ENCODE measurements at places on chromosomes 3 and 15.

GRCh38 chr15:56639631-56640030, 93.7 kb downstream of the ZNF280D start:
- DNase-seq, result no peak

DNA sequence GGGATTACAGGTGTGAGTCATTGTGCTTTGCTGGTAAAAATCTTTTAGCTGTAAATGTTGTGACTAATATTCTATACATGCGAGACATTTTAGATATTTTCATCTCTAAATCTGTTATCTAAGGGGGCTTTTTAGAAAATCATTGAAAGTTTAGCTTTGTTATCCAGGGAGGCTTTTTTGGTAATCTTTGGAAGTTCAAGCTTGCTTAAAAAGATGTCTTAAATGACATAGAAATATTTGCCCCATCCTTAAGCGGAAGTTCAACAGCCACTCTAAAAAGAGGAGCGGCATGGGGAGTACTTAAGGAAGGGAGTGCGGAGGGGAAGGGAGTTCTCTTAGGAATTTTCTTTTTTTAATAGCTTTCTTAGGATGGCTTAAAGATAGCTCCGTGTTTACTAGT, 26.1 kb downstream of the DNAJC13 start:
- no peak for DNase-seq

GRCh38 chr3:189563853-189564563, 67.2 kb upstream of the TP63 start:
- DNase-seq, result peak; percentile 3

DNA sequence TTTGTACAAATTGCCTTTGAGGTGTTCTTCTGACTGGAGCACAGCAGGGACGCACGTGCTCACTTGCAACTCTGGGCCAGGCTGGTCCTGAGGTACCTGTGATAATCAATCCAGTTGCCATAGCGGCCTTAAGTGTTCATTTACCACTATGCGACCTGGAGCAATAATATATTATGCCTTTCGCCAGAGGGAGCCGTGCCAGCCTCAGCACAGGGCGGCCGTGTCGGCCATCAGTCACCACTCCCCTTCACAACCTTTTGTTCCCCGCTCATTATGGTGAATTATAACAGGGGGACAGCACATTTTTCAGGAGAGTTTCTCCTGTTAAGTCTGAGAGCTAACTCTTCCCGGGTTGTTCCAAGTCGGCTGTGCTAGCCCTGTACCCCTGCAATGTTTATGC, 289.7 kb downstream of the RORA start:
- no peak for DNase-seq

DNA sequence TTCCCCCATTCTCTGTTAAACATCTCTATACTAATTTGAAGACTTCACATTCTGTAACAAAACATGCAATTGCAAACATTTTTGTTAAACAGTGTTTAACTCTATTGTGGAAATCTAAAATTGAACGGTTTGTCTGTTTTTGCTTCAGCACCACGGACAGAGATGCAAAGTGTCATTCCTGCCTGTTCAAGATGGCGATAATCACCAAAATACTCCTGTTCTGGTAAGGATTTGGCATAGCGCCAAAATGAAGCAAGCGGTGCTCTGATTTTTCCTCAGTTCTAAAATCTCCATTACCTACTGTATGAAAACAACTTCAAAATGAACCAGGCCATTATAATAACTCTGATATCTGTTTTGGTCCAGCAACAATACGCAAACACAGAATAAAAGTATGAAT, 129.7 kb upstream of the TUSC7 start:
- no peak for DNase-seq

- DNase-seq, result no peak
Observed at GRCh38 chr3:160698599-160699195, 21.7 kb downstream of the ARL14 start.

DNA sequence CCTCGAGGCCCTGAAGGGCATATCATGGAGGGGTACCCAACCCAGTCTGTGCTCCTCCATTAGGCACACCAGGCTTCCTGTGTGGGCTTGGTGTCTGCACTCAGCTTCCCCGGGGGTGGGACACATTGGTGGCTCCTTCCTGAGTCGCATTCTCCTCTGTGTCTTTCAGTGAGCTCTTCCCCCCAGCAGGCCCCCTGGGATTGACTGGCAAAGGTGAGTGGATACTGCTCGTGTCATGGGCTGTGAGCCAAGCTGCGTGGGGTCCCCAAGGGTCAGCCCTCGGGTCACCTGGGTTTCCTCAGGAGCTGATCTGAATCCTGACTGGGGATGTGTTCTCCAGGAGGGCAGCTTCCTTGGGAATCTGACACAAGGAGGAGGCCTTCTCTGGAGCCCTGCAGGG, 231.0 kb downstream of the SNRPN start:
- DNase-seq, result no peak

GRCh38 chr15:25226360-25226759, 212.5 kb downstream of the UBE3A start:
- DNase-seq, result no peak

DNA sequence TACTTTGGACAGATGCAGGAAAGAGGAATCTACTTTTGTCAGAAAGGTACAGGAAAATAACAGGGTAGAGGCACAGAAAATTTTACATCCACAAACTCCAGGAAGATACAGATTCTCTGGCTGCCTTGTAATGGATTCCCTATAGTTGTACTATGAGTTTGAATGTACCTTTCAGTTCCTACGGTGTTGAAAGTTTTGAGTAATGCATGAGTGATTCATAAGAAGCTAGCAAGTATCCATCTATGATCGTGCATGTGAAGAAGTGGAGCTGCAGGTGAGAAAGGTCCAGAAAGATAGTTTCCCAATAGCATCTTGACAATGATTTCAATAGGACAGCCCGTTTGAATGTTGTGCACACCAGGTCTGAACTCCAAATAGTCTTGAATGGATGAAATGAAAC, 786.5 kb upstream of the ROBO1 start:
- DNase-seq, result no peak

- DNase-seq, result no peak
Observed at GRCh38 chr3:156024904-156025533, 95.4 kb upstream of the KCNAB1 start.

DNA sequence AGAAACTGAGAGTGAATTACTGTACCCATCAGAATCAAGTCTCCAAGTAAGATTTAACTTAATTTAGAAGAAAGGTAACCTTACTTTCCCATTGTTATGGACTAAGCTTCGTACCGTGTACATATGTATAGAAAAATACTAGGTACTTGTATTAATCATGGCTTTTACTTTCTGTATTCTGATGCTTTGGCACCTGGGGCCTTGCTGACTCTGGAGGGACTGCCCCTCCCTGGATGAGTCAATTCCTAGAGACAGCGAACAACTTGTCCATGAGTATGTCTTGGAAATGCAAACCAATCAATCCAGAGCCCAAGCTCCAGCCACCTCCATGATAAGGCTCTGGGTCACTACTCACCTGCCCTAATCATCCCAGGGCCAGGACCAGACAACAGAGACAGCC, 50.0 kb upstream of the DGKG start:
- no peak for DNase-seq

- DNase-seq, result peak; percentile 8
Observed at GRCh38 chr3:195040094-195040493, 230.9 kb downstream of the XXYLT1 start.

GRCh38 chr3:138400651-138401070, 33.8 kb upstream of the ESYT3 start:
- DNase-seq, result no peak

- no peak for DNase-seq
Observed at GRCh38 chr3:197522881-197523441, 32.8 kb downstream of the BDH1 start.

DNA sequence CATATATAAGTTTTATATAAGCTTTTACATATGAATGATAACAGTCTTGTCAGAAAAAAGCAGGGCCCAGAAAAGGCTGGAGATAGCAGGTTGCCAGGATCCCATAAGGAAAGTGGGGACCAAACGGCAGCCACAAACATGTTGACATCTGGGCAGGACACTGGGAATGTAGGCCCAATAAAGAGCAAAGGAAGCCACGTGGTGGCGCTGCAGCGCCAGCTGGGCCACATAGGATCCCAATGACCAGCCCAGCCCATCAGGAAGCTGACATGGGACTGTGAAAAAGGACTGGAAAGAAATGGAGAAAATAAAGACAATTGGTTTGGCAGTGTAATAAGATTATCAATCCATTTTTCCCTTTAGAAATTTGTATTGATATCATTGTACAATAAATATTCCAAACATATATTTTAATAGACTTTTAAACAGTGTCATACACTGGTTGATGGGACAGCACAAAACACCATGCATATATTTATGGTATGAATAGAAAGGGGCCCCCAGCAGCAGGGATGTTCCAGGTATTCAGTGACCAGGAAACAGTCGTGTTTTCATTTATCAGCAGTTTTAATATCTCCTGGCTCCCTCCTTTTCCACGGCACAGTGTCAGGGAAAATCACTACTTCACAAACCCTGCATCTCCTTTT, 89.0 kb upstream of the STRIT1 start:
- DNase-seq, result no peak

- no peak for DNase-seq
Observed at GRCh38 chr15:84715441-84716035, 401 bp downstream of the SEC11A start.

GRCh38 chr15:87575896-87576473, 680.6 kb downstream of the NTRK3 start:
- no peak for DNase-seq

GRCh38 chr15:60889006-60889405, 340.1 kb downstream of the RORA start:
- DNase-seq, result no peak

All from CD4-positive, alpha-beta T cell treated with Interleukin-17A for 1 hour (primary cell).